ENCODE measurements at places on chromosomes 2 and 18.

DNA sequence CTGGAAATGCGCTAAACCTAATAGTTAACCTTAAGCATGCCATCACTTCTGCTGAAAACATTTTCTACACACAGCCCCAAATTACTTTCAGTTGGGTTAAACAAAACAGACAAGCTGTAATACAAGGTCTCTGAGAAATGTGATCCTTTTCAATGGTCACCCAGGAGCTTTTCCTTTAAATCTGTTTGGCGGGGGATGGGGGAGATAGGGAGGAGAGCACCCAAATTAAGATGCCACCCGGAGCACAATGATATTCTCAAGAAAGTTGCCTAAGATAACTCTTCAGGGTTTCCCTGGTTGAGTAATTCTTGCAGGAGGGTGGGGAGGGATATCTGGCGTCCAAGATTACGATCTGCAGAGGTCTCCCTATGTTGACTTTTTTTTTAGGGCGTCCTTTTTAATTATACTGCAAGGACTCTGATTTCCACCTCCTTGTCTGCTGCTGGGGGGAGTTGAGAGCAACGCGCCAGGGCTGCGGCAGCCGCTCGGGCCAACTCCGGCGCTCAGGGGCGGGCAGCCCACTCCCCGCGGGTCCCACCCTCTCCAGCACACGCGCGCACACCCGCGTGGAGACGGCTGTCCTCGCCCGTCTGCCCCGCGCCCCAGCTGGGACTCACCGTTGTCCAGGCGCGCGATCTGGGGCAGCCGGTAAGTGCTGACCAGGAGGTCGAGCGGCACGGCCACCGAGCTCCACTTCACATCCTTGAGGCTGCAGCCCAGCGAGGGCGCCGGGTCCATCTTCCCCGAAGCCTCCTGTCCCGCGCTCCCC, 807 bp downstream of the GAREM1 start:
- no peak for DNase-seq

GRCh38 chr2:121872651-121873050, 117.2 kb downstream of the TSN start:
- no peak for DNase-seq

DNA sequence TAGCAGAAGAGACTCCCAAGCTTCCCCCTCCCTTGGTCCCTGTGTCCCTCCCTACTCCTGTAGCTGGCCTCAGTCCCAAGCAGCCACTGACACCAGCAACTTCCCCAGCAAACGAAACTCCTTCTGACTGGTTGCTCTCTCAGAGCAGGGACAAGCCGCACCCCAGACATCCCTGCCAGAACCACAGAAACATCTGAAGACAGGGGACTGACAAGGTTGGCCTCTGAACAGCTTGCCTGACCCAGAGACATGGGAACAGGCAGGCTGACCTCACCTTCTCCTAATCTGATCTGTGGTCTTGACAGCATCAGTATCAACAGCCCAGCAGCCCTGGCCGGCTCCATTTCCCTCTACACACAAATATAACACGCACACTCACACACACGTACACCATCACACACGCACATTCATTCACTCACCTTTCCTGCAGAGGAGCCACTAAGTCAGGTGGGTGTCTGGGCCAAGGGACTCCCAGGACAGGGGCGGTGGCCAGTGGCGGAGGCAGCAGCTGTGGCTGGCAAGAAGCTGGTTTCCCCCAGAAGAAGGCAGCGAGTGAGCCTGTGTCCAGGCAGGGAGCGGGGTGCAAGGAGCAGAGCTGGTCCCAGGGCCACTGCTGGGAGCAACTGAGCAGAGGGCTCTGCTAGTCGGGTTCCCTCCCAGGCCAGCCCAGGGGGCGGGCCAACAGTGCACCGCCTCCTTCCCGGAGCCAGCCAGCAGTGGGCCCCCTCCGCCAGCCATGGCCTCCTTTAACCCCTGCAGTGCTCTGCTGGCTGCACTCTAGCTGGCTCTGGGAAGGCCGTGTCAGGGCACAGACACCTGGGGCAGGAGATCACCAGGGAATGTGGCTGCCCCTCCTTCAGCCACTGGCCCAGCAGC, 59.1 kb downstream of the TNS1 start:
- peak; percentile 59 for DNase-seq

GRCh38 chr2:214575030-214575429, 164.2 kb downstream of the VWC2L start:
- no peak for DNase-seq
